ENCODE measurements at places on chromosomes 12 and 14. TPM values are rescaled to one million over a fixed set of nuclear protein-coding genes. Genes with fewer than 3 reads are reported as not detected.

DNA sequence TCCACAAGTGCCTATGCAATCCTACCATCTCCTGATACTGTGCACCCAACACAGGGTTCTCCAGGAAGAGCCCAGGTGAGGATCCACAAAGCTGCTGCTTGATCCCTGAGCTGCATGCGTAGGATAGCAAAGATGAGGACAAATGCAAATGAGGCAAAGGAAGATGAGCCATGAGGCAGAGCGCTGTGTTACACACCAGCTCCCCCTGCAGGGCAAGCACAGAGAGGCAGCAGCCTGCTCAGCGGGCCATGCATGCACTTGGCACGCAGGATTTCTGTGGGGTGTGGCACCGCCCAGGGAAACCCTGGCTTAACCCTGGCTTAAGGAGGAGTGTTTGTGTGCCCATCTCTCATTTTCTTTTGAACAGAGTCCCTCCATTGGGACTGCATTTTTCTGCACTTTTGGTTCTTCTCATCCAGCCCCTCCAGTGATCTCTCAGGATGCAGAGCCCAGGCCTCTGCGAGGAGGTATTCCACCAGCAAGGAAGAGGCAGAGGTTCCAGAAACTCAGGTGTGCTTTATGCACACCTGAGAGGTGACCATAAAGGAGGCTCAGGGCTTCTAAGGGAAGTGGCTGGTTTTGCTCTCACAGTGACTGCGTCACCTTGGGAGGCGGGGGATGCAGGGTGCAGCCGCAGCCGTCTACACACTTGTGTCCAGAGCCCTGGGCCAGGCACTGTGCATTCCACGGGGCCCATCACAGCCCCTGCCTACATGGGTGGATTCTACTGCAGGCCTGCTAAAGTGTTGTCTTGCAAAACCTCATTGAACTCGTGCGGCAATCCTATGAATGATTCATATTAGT is 973.3 kb upstream of the TMEM132C start:
- peak; percentile 44 for DNase-seq

DNA sequence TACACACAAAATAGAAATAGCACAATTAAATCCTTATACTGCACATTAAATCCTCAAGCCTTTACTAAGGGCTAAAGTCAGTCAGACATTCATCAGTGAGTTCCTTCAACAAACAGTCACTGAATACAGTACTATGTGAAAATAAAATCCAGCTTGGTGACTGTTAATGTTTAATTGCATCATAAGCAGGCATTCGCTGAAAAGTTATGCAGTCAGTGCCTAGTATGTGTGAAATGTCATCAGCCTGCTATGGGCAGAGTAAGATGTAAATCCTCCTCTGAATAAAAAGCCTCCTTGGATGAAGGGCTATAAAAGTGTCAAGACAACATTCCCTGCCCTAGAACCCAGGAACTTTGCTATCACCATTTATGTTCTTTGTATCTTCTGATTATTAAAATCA is 116.4 kb downstream of the PRICKLE1 start:
- DNase-seq: no peak

DNA sequence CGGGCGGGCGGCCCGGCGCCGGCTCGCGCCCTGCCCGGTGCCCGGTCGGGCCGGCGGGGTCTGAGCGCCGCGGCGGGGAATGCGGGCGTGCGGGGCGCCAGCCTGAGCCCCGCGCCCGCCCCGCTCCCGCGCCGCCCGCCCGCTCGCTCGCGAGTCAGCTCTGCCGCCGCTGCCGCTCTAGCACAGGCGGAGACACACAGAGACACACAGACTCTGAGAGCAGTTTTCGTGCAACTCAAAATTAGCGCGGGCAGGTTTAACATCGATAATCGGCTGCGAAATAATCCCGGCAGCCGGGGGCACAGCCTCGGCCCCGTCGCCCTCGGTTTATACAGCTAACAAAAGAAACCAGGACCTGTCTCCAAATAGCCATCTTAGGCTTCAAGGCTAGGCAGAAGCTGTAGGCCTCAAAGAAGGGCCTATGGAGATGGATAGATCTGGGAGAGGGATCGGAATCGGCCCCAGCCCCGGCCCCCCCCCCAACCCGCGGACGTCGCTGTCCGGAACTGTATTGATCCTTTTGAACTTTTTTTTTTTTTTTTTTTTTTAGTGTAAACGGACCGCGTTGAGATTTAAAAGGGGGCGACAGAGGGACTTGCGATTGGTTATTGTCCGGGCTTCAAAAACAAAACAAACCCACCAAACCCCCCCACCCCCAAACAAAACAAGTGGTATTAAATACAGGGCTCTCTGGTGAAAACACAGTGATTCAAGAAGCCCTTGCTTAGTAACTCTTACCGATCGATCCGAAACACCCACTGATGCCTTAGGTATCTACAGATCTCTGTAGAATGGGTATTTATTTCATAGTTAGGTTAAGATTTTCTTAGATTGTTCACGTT is 1.1 kb downstream of the ARID2 start:
- DNase-seq: peak; percentile 63

DNA sequence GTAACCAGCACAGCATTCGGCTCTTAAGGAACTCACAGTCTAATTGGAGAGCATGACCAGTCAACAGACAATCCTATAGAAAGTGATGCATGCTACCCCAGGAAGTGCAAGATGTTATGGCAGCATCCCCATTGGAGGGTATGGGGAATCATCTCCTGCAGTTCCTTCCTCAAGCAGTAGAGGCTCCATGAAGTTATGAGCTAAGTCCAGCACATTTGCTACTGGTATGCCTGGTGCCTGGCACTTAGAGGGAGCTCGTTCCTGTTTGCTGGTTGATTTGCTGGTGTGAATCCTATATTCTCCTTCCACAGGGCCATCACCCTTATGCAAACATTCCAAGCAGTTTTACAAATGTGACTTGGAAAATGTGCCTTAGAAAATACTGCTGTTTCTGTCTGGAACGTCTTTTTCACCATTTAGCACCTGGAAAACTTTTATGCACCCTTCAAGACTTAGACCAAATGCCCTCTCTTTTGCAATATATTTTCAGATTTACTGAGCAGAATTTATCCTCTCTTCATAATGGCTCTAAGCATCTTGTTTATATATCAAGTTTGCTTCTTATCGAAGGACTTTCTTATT is 136.1 kb upstream of the WSCD2 start:
- DNase-seq: no peak

DNA sequence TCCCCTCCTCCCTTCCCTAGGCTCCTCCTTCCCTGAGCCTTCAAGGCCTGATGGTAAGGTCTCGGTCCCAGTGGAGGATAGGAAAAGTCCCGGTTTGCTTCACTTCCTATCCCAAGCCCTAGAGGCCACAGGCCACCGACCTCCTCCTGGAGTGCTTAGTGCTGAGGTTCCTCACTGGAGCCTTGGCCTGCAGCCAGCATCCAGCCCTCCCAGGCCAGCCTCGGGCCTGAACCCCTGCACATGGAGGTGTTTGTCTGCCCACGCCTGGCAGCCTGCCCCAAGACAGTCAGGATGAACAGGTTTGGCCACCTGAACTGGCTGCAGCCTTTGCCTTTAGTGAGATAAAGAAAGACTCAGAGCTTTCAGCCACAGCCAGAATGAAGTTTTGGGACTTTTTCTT is 15.8 kb upstream of the KRT7 start:
- peak; percentile 70 for DNase-seq

GRCh38 chr12:18242380-18243089 is 18.8 kb upstream of the PIK3C2G start:
- no peak for DNase-seq

DNA sequence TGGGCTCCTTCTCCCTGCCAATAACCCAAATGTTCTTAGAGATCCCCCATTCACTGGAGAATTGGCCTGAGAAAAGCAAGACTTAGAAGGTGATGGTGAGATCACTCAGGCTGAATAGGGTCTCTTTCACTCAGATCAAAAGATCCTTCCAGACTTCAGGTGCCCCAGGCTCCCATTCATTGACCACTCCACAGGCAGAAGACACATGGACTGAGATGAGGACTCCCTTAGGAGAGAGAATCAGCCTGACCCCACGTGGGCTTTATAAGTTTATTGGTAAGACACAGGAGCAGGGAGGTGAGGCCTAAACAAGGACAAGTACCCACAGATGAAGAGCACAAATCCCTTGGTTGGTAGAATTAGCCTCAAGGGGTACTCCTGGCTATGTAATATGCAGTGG is 6.1 kb upstream of the KRT72 start:
- DNase-seq: no peak

DNA sequence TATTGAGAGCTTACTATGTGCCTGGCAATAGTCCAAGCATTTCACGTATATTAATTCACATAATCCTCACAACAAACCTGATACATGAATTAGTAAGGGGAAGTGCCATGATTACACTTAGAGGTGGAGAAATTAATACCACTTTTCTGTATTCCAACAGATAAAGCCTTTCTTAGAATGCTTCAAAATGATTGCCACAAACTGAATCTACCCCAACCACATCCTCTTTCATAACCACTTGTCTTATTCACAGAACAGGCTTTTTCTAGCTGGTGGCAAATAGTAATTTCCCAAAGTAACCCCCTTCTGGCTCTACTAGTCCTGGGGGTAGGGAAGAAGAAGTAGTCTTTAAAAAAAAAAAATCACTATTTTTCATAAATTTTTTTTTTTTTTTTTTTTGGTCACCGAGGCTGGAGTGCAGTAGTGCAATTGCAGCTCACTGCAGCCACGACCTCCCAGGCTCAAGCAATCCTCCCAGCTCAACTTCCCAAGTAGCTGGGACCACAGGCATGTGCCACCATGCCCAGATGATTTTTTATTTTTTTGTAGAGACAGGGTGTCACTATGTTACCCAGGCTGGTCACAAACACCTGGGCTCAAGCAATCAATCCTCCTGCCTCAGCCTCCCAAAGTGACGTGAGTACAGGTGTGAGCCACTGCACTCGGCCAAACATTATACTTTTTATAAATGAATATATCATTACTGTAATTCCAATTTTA is 59.0 kb upstream of the ARID2 start:
- DNase-seq: no peak

GRCh38 chr14:36408388-36408787 is 88.0 kb upstream of the MBIP start:
- DNase-seq: no peak

GRCh38 chr12:128830505-128830893 is 6.7 kb upstream of the SLC15A4 start:
- DNase-seq: no peak

- DNase-seq: no peak
These were observed 40.2 kb upstream of the APPL2 start for GRCh38 chr12:105275997-105276733.

- DNase-seq: no peak
These were observed 30.9 kb upstream of the IRF2BPL start for GRCh38 chr14:77059276-77059915.

- DNase-seq: no peak
These were observed 59.4 kb upstream of the FOXN3 start for GRCh38 chr14:89476354-89476896.

DNA sequence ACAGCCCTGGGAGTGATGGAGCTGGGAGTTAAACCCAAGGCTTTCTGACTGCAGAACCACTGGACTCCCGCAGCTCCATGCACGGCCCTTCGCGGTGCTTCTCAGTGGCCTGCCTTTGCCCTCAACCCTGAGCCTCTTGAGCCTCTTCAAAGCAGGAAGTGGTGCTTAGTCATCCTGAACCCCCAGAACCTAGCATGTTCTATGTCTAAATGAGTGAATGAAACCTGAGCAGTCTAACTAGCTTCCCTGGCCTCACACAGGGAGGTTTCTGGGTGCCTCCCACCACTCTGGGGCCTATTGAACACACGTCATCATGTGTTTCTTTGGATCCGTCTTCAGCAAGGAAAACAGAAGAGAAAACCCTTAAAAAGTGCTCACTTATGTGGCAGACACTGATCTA is 117.9 kb upstream of the SFSWAP start:
- DNase-seq: no peak

GRCh38 chr14:80172375-80173051 is 38.8 kb downstream of the DIO2 start:
- DNase-seq: no peak

- DNase-seq: no peak
These were observed 105.0 kb downstream of the SNAPC1 start for GRCh38 chr14:61866932-61867920.

DNA sequence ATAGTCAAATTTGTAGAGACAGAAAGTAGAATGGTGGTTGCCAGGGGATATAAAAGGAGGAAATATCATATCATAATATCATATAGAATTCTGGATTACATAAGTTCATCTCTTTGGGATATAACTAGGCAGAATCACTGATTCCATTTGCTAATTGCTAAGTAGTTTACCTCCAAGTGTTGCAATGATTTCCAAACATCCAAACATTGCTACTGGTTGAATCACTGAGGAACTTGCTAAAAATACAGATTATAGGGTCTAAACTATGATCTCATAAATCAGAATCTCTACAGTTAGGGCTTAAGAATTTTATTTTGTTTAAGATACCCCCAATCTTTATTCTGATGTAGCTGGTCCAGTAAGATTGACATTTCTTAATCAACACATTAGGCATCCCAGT is 16.1 kb upstream of the TAS2R42 start:
- DNase-seq: no peak

- DNase-seq: no peak
These were observed 5.4 kb downstream of the TTC7B start for GRCh38 chr14:90810806-90811205.

DNA sequence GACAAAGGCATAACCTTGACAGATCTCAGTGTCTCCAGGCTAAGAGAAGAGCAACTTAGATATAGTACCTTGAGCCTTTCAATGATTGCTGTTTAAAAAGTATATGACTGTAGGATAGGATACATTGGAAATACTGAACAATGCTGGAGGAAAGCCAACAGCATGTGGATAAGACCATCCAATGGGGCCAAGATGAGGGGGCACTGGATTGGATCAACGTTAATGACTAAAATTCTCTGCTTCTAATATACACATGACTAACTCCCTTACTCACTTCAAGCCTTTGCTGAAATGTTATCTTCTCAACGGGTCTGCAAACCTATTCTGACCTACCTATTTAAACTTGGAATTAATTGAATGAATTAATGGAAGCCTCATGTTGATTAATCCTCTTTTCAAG is 354.9 kb downstream of the RAD51B start:
- DNase-seq: no peak

- DNase-seq: no peak
These were observed 188.1 kb downstream of the SLC5A8 start for GRCh38 chr12:101021911-101022388.

GRCh38 chr14:68689511-68689910 is 103.4 kb downstream of the ZFP36L1 start:
- DNase-seq: no peak

GRCh38 chr14:64422756-64423155 is 34.6 kb downstream of the MTHFD1 start:
- DNase-seq: no peak

GRCh38 chr12:69658203-69658602 is 40.9 kb downstream of the BEST3 start:
- DNase-seq: no peak

- no peak for DNase-seq
These were observed 162.5 kb downstream of the SLC38A4 start for GRCh38 chr12:46663318-46663717.

The NUDT14 gene
- 29.1 TPM for total RNA-seq

The GALNT9 gene
- 2.6 TPM for total RNA-seq

The CMKLR1 gene
- 11.3 TPM for total RNA-seq

The PTPRO gene
- total RNA-seq: 4.6 TPM

The KRT71 gene
- not detected for total RNA-seq

The IGF1 gene
- total RNA-seq: 61.6 TPM

The NAV3 gene
- total RNA-seq: 3.9 TPM

The ANO4 gene
- 0.29 TPM for total RNA-seq

The MAPKAPK5 gene
- 24.2 TPM for total RNA-seq

The PPP1R1A gene
- total RNA-seq: 71.0 TPM

The MEG3 gene
- 26.3 TPM for total RNA-seq

The MYBPC1 gene
- total RNA-seq: 5.6 TPM

The BORCS5 gene
- 7.4 TPM for total RNA-seq

The ZNF641 gene
- 14.4 TPM for total RNA-seq

The ABCC9 gene
- total RNA-seq: 46.7 TPM

The SRP54 gene
- 28.6 TPM for total RNA-seq
